ENCODE measurements at places on chromosomes 5 and 9.

- DNase-seq = no peak
Measured at GRCh38 chr9:85453850-85454249, 287.9 kb downstream of the AGTPBP1 start.

DNA sequence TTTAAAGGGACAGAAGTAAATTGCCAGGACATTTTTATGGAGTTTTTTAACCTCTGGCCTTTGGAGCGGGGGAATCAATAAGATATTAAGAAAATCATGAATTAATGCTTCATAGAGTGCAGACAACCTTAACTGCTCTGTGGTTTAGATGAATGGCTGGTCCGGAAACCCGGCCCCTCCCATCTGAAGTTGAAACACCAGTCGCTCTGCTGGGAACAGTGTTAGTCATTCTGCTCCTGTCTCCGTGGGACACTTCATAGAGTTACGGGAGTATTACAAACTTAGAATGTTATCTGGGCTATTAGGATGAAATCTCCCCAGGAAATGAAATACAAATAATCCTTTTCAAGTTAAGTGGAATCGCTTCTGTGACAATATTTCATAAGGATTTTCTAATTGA lies 110.1 kb upstream of the IRX2 start:
- no peak for DNase-seq

GRCh38 chr5:85670417-85670816 lies 947.3 kb upstream of the COX7C start:
- no peak for DNase-seq

- DNase-seq = no peak
Measured at GRCh38 chr9:110185806-110186205, 22.2 kb downstream of the C9orf152 start.

GRCh38 chr9:77943057-77943456 lies 88.6 kb downstream of the GNAQ start:
- no peak for DNase-seq

GRCh38 chr5:164577742-164578141 lies 1072.3 kb downstream of the MAT2B start:
- DNase-seq = no peak

DNA sequence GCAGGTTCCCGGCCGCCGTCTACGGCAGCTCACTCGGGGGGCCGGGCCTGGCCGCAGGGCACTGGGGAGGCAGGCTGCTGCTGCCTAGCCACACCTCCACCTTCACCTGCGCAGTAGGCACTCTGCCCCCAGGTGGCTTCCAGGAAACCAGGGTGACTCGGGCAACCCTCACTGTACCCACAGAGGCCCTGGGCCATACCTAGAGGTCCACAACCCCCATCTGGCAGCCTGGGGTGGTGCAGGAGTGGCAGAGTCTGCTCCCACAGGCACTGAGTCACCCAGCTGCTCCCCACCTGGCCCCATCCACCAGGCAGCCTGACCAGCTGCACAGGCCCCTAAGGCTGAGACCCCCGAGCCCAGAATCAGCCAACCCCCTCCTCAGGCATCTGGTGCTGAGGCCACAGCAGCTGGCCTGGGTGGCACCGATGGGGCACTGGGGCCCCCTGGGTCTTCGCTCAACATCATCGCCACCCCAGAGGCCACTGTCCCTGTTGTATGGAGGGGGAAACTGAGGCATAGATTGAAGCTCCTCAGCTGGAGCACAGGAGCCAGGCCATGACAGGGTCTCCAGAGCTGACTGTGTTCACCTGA lies 70.2 kb downstream of the KCNT1 start:
- DNase-seq = no peak

DNA sequence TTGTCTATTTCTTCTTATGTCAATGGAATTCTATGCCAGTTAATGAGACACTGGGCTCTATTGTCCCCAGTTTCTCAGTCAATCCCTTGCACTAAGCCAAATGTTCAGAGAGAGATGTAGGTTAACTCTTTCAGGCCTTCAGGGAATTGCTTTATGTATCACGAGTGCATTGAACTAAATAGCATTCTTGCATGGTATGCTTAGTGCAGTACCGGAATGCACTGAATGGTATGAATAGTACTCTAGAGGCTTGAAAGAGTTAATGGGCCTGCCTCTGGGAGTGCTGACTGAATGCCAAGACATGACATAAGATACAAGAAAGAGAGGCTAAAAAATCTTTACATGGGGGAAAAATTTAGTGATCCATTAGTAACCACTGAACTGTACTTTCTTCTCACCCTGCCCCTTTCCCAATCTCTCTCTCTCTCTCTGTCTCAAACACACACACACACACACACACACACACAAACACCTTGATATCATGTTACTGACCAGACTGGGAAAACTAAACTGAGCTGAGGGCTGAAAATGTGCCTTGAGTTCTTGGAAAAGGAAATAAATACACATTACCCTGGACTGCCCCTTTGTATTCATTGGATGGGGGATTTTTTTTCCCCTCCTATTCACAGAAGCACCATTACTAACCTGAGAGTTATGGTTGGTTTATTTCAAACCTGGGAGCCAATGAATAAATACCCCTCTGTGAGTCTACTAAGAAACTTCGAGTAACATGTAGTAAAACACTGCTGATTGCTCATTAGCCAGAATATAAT lies 35.4 kb upstream of the TMC1 start:
- DNase-seq = no peak

DNA sequence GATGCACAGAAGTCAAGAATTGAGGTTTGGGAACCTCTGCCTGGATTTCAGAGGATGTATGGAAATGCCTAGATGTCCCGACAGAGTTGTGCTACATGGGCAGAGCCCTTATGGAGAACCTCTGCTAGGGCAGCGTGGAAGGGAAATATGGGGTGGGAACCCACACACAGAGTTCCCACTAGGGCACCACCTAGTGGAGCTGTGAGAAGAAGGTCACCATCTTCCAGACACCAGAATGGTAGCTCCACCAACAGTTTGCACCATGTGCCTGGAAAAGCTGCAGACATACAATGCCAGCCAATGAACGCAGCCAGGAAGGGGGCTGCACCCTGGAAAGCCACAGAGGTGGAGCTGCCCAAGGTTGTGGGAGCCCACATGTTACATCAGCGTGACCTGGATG lies 104.5 kb downstream of the STK32A start:
- no peak for DNase-seq

DNA sequence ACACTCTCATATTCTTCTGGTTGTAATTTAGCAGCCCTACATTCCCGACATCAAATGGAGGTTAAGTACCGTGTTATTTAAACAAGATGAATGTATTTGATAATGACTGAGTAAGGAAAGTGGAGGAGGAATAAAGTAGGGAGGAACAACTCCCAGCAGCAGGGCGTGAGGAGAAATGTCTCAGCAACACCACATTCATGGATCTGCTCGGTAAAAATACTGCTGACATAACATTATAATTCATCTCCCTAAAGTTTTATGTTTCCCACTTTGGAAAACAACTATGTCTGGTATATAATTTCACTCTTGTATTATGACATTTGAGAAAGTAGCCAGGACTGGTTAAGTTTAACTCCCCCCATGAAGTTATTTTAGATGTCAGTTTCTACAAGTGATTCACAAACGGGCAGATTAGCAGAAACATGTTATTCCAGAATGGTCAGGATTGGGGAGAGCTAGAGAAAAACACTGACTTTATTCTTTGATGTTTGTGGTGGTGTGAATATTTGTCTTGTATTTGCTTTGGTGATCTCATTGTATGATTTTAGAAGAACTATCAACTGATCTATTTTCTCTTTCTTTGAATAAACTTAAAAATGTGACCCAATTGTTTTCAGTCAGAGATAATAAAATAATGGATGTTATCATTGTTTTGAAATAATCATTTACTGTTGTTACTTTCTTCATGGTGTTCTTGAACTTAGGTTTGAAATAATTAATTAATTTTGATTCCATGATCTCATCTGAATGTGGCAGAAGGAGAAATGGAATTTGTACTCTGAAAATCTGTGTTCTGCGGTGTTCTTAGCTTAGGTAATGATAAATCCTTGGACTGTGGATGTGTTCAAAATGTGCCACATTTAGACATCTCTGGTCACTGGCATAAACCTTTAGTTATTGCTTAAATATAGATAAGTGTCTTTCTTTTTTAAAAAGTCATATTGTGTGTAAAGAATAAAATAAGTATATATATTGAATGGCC lies 303.6 kb upstream of the ZNF608 start:
- DNase-seq = no peak

DNA sequence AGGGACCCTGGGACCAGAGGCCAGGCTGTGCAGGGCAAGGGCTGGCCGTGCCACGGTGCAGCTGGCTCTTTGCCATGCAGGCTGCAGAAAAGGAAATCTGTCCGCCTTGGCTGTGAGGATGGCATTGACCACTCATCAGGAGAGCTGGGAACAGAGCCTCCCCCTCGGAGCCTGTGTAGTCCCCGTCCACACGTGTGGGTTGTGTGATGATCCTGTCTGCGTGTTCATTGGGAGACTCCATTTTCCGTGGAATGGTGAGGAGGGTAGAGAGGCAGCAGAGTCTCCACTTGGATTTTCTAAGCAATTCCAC lies 47.7 kb downstream of the EHMT1 start:
- no peak for DNase-seq

GRCh38 chr5:126732716-126733115 lies 44.2 kb upstream of the LMNB1 start:
- no peak for DNase-seq

DNA sequence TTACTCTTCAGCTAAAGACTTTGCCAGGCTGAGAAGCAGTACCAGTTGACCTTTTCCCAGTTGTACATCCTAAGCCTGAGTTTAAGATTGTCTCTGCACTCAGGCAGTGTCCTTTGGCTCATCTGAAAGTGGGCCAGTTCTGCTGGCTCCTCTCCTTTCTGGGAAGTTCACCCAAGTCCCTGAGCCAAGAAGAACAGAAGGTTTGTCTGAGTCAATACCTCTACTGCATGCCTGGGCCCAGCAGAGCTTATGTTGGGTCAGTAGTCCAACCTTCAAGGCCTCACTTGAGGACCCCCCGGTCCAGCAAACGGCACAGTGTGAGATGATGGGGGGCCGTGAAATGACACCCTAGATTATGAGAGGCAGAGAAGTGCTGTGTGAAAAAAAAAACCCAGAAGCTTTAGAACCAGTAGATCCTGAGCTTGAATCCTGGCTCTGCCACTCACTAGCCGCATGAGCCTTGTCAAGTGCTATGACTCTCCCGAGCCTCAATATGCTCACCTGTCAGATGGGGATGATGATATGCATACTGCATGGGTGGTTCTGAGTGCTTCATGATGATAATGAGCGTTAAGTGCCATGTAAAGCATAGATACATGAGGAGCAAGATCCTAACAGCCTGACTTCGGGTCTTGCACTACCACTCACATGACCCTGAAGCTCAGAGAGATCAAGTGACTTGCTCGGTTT lies 156.0 kb downstream of the MACROH2A1 start:
- DNase-seq = no peak

DNA sequence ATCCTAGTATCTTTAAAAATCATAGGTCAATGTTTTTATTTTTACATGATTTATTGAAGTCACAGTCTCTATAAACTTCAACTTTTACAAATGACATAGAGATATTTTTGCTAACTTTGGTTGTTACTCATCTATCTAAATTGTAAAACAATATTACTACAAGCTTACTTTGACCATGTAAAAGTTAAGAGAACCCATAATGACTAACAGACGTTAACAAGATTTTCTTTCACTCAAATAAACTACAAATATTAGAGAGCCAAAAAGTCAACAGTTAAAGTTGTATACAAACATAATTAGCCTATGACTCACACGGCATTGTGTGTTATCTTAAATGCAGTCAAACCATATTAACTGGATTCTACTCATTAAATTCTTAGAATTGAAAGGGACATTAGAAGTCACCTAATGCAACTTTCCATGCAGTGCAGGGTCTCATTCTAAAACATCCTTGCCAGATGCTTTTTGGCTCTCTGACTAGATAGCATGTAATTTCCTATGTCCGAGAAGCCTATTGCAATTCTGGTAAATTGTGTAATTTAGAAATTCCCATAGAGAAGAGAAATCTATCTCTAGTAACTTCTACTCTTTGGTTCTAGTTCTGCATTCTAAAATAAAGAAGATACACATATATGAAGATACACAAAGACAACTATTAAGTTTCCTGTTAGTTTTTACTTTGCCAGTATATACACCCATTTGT lies 42.2 kb upstream of the UGT3A2 start:
- no peak for DNase-seq

- DNase-seq = no peak
Measured at GRCh38 chr5:127410959-127411358, 106.5 kb upstream of the PRRC1 start.

DNA sequence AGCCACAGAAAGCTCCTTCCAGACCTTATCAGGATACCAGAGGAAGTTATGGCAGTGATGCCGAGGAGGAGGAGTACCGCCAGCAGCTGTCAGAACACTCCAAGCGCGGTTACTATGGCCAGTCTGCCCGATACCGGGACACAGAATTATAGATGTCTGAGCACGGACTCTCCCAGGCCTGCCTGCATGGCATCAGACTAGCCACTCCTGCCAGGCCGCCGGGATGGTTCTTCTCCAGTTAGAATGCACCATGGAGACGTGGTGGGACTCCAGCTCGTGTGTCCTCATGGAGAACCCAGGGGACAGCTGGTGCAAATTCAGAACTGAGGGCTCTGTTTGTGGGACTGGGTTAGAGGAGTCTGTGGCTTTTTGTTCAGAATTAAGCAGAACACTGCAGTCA lies 70.8 kb upstream of the ENTREP1 start:
- no peak for DNase-seq

GRCh38 chr9:95763006-95763405 lies 112.5 kb upstream of the ERCC6L2 start:
- DNase-seq = no peak

GRCh38 chr9:94980947-94981722 lies 254.6 kb downstream of the AOPEP start:
- DNase-seq = no peak

- no peak for DNase-seq
Measured at GRCh38 chr5:134539732-134540131, 14.3 kb downstream of the JADE2 start.

- no peak for DNase-seq
Measured at GRCh38 chr5:123844873-123845272, 332.9 kb downstream of the CSNK1G3 start.

DNA sequence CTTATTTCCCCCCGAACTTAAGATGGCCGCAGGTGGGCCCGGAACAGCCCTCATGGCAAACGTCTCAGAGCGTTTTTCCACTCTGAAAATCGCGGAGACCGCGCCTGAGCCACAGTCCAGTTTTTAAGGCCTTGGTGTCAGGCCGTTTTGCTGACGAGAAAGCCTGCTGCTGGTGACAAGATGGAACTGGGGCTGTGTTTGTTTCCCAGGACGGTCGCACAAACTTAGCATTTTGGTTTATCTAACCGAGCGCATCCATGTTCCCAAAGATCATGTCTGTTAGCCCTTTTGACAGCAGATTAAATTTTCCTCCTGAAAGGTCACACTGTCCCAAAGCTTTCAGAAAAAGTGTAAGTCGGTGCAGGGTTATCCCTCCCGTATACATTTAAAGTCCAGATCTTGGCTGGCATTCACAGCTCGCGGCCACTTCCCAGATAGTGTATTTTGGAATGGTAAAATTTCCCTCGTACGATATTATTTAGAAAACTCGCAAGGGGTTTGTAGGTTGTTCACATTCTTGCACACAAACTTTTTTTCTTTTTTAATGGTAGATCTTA lies 812 bp downstream of the SREK1 start:
- DNase-seq = no peak

DNA sequence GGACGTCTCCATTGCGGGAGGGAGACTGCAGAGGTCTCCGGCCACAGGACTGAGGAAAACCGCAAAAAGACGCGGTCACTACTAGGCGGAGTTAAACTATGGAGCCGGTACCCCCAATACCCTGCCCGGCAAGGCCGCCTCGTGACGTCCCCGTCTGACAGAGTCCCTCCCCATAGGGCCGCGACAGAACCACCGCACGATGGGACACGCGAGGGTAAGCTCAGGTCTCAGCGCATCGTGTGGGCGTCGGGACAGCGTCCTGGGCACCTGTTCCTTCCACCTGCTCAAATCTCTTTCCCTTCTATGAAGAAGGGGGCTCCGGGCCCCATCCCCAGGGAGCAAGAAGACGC lies 35.2 kb upstream of the GLDC start:
- DNase-seq = peak; percentile 69
